Activated T-helper 1 cell treated with anti-CD3 and anti-CD28 coated beads, Interleukin-12 subunit alpha, Interleukin-12 subunit beta, Interleukin-2, Interleukin-4 antibody, amounts not matched to agents 30 ng/mL and 10 ng/mL and 1 ng/mL, durations not matched to agents 14 hours and 24 hours and 36 hours (primary cell): ENCODE measurements at places on chromosomes 16 and 17. TPM values are rescaled to one million over a fixed set of nuclear protein-coding genes. Genes with fewer than 3 reads are reported as not detected.

SETD6 gene
- total RNA-seq = 32.1 and 34.9 TPM in 2 replicates

OR4D1 gene
- 0.10 and 0.26 TPM in 2 replicates for total RNA-seq

TNK1 gene
- total RNA-seq = 3.8 and 4.9 TPM in 2 replicates

FBXO31 gene
- total RNA-seq = 40.7 and 41.3 TPM in 2 replicates

EVI2B gene
- 21.7 and 25.1 TPM in 2 replicates for total RNA-seq

TNFRSF13B gene
- not detected in 2 replicates for total RNA-seq

NUFIP2 gene
- total RNA-seq = 92.2 and 95.5 TPM in 2 replicates
